ENCODE measurements at places on chromosomes 2 and 18.

DNA sequence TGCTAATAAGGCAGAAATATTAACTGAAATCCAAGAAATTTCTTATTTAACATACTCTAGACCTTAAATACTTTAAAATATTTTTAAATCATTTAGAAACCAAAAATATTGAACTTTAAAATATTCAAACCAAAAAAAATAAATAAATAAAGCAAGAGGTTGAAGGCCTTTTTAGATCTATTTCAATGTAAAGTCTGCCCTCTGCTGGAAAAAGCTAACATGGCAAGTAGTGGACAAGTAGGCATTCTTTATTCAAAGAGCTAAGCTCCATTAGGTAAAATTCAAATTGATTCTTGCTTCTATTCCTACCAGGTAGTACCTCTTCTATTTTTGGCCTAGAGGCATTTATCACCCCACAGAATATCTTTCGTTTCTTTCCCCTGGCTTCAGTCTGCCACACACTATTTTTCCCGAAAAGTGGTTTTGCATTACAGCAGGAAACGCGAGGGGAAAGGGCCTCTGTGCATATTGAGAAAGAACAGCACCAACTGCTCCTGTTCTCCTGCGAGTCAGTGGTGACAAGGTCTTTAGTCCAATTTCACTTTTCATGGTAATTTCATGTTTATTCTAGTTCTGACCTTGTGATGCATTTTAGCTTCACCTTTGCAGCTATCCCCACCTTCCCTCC, 20.4 kb downstream of the IFIH1 start:
- no peak for DNase-seq

- no peak for DNase-seq
Observed at GRCh38 chr2:232891621-232892071, 21.6 kb downstream of the SNORC start.

- no peak for DNase-seq
Observed at GRCh38 chr2:235506291-235506996, 12.6 kb downstream of the AGAP1 start.

GRCh38 chr2:18487106-18487913, 73.1 kb downstream of the RDH14 start:
- DNase-seq: no peak

- peak; percentile 22 for DNase-seq
Observed at GRCh38 chr2:224951723-224952481, 90.4 kb downstream of the DOCK10 start.

DNA sequence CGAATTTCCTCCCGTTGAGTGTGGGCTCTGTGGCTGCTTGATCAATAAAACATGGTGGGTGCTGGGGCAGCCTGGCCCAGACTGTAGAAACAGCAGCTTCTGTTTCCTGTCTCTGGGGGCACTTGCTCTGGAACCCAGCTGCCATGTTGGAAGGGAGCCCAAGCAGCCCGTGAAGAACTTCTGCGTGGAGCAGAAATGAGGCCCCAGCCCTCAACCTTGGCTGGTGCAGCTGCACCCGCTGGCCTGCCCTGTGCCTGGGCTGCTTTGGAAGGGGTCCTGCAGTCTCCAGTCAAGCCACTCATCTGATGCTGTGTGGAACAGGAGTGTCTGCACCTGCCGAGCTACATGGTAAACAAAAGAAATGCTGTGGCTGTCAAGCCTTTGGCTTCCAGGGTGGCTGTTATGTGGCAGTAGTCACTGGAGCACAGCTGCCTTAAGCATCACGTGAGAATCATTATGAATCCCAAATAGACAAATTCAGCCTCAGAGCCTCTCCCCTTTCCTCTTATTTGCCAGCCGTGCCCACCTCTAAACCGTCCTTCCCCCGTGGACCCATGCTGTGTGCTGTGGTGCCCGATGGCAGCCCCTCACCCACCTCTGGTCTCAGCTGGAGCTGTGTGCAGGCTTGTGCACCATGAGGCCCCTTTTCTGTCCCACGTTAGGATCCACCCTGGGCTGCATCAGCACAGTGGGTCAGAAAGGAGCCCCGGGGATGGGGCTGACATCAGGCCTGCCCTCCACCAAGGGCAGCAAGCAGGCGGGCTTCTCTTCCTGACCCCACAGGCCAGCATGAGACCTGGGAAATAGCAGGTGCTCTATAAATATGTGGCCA, 134.0 kb upstream of the HDAC4 start:
- no peak for DNase-seq

DNA sequence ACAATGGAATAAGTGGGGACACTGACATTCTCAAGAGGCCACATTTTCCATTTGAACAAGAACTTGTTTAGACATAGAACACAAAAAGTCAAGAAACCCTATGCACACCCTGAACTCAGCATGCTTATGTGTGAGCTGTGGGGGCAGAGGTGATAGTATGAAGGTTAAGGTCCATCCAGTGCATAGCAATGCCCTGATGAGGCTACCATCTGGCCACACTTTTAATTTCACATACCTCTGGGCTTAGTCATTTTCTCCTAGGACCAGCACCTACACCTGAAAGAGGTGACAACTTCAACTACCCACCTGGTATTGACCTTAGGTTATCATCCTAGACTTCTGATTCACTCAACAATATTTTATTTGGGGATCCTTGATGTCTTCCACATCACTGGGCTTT, 139.8 kb downstream of the PIK3C3 start:
- no peak for DNase-seq

DNA sequence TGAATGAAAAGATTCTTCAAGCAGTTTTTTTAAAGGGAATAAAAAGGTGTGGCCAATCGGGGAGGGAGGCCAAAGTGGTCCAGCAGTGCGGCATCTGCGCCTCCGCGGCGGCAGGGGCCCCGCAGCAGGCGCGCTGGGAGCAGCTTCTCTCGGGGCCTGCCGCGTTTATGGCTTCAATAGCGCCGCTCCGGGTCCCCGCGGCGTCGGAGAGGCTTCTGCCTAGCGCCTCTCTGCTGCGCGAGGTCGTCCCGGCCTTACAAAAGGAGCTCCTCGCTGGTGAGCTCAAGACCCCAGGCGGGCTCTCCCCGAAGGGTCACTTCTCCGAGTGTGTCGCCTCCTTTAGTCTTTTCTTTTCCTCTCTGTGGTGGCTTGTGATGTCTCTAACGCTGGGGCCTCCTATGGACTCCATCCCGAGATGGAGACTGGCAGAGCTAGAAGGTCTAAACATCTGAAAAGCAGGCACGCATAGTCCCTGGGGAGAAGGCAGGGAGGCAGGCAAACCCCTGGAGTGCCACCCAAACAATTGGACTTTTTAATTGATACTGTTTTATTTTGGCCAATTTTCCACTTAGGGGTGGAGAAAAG, 67.1 kb downstream of the SUMO1 start:
- DNase-seq: no peak

DNA sequence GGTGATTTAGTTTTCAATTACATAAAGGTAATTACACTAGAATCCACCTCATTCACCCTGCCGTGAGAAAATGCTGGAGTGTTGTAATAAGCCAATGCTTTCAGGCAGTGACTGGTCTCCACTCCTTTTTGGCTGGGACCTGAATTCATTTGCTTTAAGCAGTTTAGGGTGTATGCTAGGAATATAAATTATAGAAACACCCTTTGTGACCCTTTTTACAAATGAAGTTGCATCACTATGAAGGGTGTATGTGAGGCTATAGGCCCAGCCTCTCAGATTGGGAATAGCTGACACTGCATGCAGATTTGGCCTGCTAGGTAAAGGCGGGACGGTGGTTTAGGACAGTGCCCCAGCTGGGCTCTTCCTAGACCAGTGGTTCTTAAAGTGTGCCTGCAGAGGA, 50.8 kb upstream of the NFE2L2 start:
- DNase-seq: no peak

DNA sequence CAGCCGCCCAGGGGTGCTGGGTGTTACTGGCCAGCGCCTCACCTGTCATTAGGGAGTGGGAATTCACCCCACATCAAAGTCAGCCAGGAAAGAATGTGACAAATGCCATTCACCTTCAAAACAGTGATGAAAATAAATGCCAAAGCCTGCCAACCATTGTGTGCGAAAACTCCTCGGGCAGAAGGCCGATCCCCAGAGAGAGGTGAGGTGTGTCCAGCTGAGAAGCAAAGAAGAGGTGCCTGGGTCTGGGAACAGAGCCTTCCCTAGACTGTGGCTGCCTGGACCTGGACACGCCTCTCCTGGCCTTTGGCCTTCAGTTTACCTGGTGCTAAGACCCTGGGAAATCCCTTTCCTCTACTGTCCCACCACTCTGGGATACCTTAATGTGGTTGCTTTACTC, 142.7 kb downstream of the CYP26B1 start:
- DNase-seq: no peak

GRCh38 chr2:109143214-109144187, 14.5 kb downstream of the SH3RF3 start:
- no peak for DNase-seq

DNA sequence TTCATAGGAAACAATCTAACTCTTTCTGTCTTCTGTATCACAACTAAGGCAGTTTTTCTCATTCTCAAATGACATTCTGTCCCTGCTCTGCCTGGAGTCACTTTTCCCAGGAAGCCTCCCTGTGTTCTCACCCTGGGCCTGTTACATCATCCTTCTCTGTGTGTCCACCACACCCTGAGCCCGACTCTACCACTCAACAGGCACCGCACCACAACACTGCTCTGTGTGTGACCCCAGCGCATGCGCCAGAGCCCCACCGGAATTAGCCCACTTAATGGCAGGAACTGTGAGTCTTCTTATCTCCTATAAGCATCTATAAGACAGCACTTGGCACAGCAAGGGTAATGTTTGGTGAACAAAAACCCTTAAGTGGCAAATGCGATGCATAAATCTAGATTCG, 32.3 kb downstream of the TGFBRAP1 start:
- no peak for DNase-seq

DNA sequence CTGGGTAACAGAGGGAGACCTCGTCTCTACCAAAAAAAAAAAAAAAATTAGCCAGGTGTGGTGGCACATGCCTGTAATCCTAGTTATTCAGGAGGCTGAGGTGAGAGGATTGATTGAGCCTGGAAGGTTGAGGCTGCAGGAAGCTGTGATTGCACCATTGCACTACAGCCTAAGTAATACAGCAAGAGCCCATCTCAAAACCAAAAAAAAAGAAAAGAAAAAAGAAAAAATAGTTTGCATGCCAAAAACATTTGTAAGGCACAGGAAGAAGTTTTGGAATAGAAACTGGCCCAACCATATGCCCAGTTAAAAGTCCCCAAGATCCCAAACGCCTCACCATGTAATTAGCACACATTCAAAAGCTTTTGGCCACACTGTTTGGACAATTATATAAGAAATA, 13.4 kb upstream of the ACOXL start:
- no peak for DNase-seq

DNA sequence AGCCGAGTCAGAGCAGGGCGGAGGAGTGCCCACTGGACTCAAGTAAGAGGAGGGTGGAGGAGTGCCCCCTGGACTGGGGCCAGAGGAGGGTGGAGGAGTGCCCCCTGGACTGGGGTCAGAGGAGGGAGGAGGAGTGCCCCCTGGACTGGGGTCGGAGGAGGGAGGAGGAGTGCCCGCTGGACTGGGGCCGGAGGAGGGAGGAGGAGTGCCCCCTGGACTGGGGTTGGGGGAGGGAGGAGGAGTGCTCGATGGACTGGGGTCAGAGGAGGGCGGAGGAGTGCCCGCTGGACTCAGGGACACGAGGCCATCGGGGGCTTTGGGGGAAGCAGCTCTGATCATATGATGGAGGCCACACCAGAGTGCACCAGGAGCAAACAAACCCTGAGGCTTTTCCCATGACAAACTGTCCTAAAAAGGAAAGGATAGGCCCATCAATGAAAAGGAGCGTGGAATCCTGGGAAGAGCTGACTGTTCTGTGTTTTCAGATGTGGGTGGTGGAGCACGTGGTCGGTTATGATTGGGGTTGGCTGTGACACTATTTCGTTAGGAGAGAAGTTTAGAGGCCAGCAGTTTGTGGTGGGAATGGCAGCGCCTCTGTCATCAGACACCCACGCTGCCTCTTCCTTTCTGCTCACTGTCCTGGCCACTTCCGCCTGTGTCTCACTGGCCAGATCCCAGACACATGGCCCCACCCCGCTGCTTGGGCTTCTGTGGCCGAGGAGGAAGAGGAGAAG, 24.5 kb upstream of the HPCAL1 start:
- DNase-seq: peak; percentile 51

DNA sequence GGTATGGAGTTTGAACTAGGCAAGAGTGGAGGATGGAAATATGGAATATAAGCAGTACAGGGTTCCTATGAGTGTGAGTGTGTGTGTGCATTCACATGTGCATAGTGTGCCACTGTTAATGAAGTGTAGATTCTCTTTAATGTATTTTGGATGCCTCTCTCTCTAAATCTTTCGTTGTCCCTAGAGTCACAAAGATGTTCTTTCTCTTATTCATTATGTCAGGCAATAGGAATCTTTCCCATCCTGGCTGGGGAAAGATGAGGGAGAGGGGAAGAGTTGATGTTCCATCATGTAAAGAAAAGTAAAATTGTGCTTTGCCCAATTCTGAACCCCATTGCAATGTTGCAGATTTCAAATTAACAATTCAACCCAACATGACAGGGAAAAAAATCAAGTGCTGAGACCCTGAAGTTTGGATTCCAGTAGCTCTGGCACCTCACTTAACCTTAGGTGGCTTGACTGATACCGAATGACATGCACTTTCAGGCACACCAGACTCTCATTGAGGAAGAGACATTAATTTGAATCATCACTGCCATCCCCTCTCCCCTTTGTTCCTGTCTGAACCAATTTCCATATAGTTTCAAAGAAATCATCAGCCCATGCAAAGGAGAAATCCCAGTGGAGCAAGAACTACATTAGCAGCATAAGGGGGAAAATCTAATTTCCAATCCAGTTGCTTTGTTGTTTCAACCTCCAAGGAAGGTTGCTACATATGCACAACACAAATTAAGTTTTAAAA, 28.0 kb downstream of the KLF7 start:
- DNase-seq: no peak

- no peak for DNase-seq
Observed at GRCh38 chr2:115542331-115542730, 1099.9 kb downstream of the DPP10 start.

DNA sequence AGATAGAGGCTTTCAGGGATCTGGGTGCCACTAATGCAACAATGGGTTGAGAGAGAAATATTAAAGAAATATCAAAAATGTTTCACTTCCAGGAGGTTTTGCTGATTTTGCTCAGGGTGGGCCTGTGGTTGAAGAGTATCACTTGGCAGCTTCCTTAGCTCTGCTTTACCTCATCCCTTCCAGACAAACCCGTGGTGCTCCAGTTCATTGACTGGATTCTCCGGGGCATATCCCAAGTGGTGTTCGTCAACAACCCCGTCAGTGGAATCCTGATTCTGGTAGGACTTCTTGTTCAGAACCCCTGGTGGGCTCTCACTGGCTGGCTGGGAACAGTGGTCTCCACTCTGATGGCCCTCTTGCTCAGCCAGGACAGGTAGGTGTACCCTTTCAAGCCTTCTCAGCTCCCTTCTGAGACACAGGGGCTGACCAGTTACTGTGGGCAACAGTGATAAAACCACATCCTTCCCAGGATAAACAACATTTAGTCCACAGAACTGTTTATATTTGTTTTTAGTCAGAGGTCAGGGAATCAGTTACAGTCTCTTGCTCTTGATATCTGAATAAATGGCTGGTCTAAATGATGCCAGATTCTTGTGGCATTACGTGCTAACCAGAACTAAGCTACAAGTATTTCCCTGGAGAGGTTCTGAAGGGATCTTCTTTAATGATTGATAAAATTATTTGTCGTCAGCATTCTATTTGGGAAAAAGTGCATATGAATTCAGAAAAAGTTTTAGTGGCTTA, 7.0 kb downstream of the SLC14A1 start:
- DNase-seq: no peak

Data from GM20000 (cell line).